GM12878 (cell line): ENCODE measurements at places on chromosomes 16 and 17. TPM values are rescaled to one million over a fixed set of nuclear protein-coding genes. Genes with fewer than 3 reads are reported as not detected.

Gene WNT3
- not detected in 2 replicates for total RNA-seq

DNA sequence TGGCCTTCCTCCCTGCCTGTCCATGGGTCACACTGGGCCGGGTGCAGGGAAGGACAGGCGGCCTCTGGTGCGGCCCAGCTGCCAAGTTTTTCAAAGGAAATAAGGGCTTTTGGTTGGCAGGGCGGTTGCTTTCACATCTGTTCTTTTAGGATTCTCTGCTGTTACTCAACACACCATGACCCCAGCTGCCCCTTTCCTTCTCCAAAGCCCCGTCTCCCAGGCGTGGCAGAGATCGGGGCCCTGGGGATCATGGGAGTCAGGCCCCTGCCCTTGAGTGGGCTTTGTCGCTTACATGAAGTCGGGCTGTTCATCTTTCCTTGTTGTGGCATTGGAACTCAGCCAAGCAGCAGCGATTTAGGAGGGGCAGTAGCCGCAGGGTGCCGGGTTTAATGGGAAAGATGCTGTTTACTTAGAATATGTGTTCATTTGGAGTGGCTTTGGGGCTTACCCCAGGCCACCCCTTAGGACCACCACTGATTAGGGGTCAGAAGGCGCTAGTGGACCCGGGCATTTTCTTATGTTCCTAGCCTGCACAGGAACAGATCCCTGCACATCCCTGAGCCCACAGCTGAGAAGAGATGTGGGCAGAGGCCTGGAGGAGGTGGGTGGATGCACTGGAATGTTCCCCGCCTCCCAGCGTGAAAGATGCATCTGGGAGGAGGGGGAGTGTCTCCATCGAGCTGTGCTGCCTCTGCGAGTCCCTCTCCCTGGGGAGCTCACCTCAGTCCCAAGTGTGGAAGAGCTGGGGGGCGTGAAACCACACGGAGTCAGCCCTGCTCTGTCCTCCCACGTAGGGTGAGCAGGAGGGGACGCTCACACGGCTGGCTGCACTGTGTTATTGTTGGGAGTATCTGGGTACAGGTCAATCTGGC is 6.8 kb upstream of the ADCY7 start:
- DNase-seq = no peak

DNA sequence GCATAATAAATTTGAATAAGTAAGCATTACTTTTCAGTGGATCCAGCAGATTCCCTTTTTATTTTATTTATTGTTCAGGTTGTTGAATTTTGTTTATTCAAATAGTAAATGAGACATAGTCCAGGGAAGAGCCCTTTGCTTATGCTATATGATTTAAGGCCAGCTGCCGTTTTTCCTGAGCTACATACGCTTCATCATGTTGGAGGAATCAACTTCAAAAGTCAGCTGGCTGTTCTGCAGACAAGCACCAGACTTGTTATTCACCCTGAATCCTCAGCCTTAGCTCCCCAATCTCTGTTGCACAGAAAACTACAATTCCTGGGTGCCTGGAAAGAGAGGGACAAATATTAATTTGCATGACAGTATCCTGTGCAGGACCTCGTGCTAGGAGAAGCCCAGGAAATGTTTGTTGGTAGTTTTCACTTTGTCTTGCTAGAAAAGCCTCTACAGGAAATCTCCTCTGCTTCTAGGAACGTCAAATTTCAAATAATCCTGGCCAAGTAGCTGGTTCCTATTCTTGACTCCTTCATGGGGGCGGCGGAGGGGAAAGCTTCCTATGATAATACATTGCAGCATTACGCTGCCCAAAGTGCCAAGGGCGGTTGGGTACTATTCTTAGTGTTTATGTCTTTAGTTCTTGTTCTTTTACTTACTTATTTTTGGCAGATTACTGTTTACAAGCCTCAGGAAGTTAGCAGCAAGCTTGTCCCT is 101.6 kb downstream of the PRKCA start:
- DNase-seq = no peak

DNA sequence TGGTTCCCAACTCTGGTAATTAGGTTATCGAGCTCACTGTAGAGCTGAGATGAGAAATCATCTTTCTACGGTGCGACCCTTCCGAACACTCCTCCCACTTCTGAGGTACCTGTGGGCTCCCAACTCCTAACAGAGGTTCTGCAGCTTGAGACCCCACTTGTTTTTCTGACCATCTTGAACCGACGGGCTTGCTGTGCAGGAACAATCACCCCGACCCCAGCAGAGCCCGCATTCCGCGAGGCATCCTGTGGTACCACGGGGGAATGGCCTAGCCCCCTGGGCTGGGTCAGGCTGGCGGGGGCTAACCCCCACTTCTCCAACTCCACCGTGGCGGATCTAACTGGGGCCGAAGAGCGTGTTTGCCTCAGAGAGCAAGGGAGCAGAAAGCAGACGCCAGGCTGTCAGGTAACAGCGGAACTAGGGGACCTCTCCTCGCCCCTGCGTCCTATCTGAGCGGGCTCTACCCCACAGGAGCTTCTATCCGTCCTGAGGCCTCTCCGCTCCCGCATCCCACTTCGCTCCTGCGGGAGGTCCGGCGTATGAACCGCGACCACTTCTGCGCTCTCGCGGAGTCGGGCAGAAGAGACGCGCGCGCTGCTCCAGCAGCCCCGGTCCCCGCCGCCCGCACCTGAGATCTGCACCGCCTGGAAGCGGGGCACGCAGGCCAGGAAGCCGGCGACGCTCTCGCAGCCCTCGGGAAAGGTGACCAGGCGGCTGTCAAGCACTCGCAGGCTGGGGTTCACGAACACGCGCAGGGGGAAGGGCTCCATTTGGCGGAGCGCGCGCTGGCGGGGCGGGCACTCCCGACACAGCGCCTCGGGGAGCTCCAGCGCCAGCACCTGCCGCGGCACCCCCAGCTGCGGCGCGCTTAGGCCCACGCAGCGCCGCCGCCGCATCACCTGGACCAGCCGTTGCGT is 761 bp downstream of the PDF start:
- DNase-seq = no peak

GRCh38 chr17:75151930-75152329 is 2.4 kb downstream of the JPT1 start:
- no peak for DNase-seq

DNA sequence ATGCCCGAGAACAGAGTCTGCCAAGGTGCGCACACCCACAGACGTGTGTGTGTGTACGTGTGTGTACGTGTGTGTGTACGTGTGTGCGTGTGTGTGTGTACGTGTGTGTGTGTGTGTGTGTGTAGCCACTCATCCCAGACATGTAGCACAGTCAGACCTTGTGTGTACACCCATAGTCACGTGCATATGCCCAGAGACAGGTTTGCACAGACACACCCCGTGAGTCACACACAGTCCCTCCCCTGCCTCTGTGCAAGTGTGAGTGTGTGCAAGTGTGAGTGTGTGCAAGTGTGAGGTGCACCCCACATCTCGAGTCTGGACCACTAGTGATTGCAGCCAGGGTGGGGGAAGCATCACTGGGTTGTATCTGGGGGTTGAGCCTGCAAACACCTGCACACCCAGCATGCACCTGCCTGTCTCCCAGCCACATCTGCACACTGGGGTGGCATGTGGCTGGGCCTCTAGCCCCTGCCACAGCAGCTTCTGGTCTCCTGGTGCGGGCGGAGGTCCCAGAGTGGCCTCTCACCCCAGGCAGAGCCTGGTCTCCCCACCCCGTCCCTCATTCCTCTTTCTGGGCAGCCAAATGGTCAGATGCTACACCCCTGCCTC is 23.6 kb downstream of the BAHCC1 start:
- no peak for DNase-seq

DNA sequence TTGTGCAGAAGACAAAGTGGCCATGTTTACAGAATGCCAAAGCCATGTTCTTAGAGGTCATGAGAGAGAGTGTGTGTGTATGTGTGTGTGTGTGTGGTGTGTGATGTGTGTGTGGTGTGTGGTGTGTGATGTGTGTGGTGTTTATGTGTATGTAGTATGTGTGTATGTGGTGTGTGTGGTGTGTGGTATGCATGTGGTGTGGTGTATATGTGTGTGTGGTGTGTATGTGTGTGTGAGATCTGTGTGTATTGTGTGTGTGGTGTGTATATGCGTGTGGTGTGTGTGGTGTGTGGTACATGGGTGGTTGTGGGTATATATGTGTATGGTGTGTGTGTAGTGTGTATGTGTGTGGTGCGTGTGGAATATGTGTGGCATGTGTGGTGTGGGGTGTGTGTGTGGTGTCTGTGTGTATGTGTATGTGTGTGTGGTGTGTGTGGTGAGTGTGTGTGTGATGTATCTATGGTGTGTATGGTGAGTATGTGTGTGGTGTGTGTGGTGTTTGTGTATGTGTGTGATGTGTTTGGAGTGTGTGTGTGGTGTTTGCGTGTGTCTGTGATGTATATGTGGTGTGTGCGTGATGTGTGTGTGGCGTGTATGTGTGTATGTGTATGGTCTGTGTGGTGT is 8.2 kb upstream of the KRT17 start:
- DNase-seq = no peak

DNA sequence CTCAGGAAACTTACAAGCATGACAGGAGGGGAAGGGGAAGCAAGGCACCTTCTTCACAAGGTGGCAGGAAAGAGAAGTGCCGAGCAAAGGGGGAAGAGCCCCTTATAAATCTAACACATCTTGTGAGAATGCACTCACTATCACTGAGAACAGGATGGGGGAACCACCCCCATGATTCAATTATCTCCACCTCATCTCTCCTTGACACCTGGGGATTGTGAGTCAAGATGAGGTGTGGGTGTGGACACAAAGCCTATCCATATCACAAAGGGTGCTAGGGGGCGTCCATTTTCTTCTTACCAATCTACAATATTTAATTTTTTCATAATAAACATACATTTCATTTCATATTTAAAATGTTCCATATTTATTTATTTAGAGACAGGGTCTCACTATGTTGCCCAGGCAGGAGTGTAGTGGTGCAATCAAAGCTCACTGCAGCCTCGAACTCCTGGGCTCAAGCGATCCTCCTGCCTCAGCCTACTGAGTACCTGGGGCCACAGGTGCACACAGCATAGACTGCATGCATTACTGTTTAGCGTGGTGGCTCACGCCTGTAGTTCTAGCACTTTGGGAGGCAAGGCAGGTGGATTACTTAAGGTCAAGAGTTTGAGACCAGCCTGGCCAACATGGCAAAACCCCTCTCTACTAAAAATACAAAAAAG is 26.5 kb upstream of the FAAP100 start:
- no peak for DNase-seq

GRCh38 chr17:409308-409847 is 56.8 kb upstream of the RPH3AL start:
- DNase-seq = no peak

DNA sequence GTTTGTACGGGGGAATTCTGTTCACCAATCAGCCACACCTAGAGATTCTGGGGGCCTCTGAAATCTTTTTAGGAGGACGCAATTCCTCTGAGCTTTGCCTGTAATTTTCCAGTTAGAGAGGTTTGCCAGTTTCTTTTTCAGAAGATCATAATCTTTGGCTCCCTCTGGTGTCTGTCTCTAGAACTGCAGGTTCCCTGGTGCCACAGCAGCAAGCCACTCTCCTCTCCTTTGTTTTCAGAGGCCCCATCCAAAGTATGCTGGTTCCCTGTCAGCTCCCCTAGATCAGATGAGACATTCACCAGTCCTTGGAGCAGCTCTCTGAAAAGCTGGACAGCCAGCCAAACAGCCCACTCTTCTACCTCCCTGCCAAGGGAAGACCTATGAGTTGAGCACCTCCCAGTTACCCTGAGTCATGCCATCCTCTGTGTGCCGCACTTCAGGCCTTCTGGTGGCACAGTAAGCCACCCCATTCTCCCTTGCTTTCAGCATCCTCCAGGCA is 36.1 kb downstream of the RNF112 start:
- DNase-seq = peak; percentile 20

- DNase-seq = no peak
These were observed 27.9 kb upstream of the OR4D1 start for GRCh38 chr17:58120195-58120822.

GRCh38 chr17:39776252-39776651 is 38.5 kb downstream of the GRB7 start:
- no peak for DNase-seq
